ENCODE measurements at places on chromosomes 5 and 9. TPM values are rescaled to one million over a fixed set of nuclear protein-coding genes. Genes with fewer than 3 reads are reported as not detected.

The NMUR2 gene
- total RNA-seq, result not detected

The RFESD gene
- 0.17 TPM for total RNA-seq

The NDST1 gene
- total RNA-seq, result 110 TPM

The PCDHA10 gene
- total RNA-seq, result under 0.01 TPM

The NRG2 gene
- total RNA-seq, result 0.12 TPM

The HAVCR2 gene
- total RNA-seq, result not detected

The GPSM1 gene
- 41.1 TPM for total RNA-seq

The C9orf153 gene
- total RNA-seq, result not detected

The FLT4 gene
- total RNA-seq, result 0.12 TPM

The C1QTNF3 gene
- 1.1 TPM for total RNA-seq

The NFIB gene
- total RNA-seq, result 46.8 TPM

The INSL6 gene
- not detected for total RNA-seq

The NEUROG1 gene
- not detected for total RNA-seq

The PCDHGA6 gene
- total RNA-seq, result 3.7 TPM

The GAS1 gene
- total RNA-seq, result 238 TPM

The CLINT1 gene
- total RNA-seq, result 45.4 TPM

The AMBP gene
- total RNA-seq, result not detected

The TMEM174 gene
- not detected for total RNA-seq

The PCDHGC3 gene
- 55.5 TPM for total RNA-seq

The C8G gene
- total RNA-seq, result not detected

The SLC25A46 gene
- total RNA-seq, result 35.4 TPM

The OGN gene
- 78.1 TPM for total RNA-seq

The PCDHGA8 gene
- 1.4 TPM for total RNA-seq

The TNIP1 gene
- total RNA-seq, result 52.5 TPM

The EQTN gene
- total RNA-seq, result not detected

The HSDL2 gene
- 22.1 TPM for total RNA-seq

The IL13 gene
- total RNA-seq, result not detected

The FOXD4 gene
- 0.70 TPM for total RNA-seq

The CKMT2 gene
- total RNA-seq, result not detected

The LSM11 gene
- total RNA-seq, result 2.6 TPM

The NTRK2 gene
- total RNA-seq, result 5.4 TPM

The MEF2C gene
- 4.1 TPM for total RNA-seq

The BTNL8 gene
- total RNA-seq, result 1.2 TPM

The IFNA13 gene
- total RNA-seq, result not detected

The SAXO1 gene
- not detected for total RNA-seq

The SHC3 gene
- 4.4 TPM for total RNA-seq

The TGFBI gene
- total RNA-seq, result 606 TPM

The BHMT gene
- total RNA-seq, result not detected

The PROB1 gene
- total RNA-seq, result 1.5 TPM

The KIF4B gene
- not detected for total RNA-seq

The RASEF gene
- not detected for total RNA-seq

The PCDHB10 gene
- 0.12 TPM for total RNA-seq

The CHSY3 gene
- 12.7 TPM for total RNA-seq

The NUTM2G gene
- total RNA-seq, result not detected

The PCDHB14 gene
- 0.70 TPM for total RNA-seq
